ENCODE measurements at places on chromosomes 6 and 20. TPM values are rescaled to one million over a fixed set of nuclear protein-coding genes. Genes with fewer than 3 reads are reported as not detected.

GSTA2 gene
- 0.46 TPM for total RNA-seq

GRCh38 chr6:122438975-122439374 lies 32.6 kb downstream of the SERINC1 start:
- DNase-seq: no peak
- no peaks in the 10 kb centered on the region for H3K36me3 ChIP-seq
- no peak overlapping the region for H3K27ac ChIP-seq
- no peaks in the 10 kb centered on the region for H3K27me3 ChIP-seq
- H3K4me3 ChIP-seq: no peak overlapping the region

- H3K27ac ChIP-seq: no peak overlapping the region
- H3K27me3 ChIP-seq: no peaks in the 10 kb centered on the region
- H3K36me3 ChIP-seq: no peaks in the 10 kb centered on the region
- DNase-seq: no peak
- no peak overlapping the region for H3K4me3 ChIP-seq
These were observed 193.3 kb downstream of the LY86 start for GRCh38 chr6:6781873-6782227.

DNA sequence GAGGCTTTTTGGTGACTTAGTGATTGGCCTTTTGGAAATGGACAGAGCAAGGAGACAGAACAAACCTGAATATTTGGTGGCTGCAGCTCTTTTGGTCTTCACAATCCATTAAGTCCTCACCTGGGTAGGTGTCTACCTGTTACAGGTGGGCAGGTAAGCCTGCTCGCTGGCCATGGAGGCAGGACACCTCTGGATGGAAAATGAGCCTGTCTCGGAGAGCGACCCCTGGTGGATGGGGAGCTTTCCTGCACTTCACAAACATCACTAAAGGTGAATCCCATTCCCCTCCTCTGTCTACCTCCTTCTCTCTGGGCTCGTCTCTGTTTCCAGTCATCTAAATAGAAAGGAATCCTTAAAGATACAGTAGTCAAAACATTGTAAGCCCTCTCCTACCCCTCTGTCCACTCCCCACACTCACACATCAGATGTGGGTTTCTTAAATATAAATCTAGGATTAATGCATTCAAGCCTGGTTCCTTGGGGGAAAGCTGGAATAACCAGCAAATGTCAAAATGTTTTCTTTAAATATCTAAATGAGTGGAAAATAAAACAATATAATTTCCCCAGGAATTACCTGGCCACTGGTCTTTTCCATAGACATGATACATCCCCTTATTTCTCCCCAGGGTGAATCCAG lies 304.9 kb downstream of the CDH26 start:
- no peaks in the 10 kb centered on the region for H3K4me1 ChIP-seq
- no peak for DNase-seq
- H3K27me3 ChIP-seq: no peaks in the 10 kb centered on the region
- no peak overlapping the region for H3K4me3 ChIP-seq
- H3K36me3 ChIP-seq: no peaks in the 10 kb centered on the region

Measured in ovary (tissue), 10 donors.